ENCODE measurements at places on chromosomes 12 and 14. TPM values are rescaled to one million over a fixed set of nuclear protein-coding genes. Genes with fewer than 3 reads are reported as not detected.

- no peak for DNase-seq
Measured at GRCh38 chr12:58564721-58565120, 355.6 kb downstream of the LRIG3 start.

DNA sequence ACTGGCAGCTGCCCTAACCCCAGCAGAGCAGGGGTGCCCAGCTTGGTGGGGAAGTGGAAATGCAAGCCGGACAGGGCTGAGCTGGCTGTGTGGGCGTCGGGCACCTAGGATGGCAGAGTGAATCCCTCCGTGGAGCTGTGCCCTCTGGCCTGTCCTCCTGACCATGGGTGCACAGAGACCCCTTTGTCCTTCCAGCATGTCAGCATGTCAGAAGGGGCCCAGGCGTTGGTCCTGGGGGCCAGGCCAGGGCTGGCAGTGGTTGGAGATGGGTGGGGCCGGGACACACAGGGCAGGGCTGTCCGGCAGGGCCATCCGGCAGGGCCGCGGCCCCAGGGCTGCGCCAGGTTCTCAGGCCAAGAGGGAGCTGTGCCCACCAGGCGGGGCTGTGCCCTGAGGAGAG, 8.8 kb upstream of the TEX22 start:
- DNase-seq, result no peak

- no peak for DNase-seq
Measured at GRCh38 chr14:77249286-77249685, 21.7 kb downstream of the NGB start.

GRCh38 chr14:93797536-93797935, 9.3 kb upstream of the PRIMA1 start:
- DNase-seq, result no peak

DNA sequence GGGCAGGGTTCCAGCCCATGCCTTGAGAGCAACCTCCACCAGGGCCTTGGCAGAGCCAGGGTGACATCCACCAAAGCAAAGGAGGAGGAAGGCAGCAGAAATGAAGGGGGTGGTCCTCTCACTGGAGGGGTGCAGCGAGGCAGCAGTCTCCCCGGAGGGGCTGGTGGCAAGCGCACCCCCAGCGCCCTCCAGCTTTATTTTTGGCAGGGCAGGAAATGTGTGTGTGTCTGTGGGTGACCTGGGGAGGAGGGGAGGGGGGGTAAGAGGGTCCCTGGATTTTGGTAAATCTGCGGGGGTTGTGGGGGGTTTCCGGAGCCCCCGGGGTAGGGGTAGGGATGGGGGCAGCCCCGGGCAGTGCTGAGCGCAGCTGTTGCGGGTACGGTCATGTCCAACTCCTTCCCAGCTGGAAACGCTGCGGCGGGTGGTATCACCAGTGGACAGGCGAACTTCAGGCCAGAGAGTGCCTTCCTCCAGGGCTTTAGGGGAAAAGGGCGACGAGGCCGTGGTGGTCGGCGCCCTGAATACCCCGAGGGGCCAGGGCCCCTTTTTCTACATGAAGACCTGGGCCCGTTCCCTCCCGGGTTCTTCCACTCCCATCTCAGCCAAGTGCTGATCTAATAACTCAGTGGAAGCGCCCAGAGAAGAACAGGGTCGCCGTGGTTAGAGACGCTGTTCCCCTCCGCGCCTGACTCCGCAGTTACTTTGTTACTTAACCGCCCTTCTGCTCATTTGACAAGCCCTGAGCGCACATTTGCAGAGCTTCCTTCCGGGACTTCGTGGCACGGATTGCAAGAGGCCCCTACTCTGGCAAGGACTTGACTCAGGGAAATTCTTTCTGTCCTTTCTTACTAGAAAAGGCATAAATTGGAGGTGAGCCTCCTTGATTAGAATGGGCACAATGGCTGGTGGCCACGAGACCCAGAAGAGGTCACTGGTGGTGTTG, 55.2 kb downstream of the FOS start:
- DNase-seq, result peak; percentile 65

DNA sequence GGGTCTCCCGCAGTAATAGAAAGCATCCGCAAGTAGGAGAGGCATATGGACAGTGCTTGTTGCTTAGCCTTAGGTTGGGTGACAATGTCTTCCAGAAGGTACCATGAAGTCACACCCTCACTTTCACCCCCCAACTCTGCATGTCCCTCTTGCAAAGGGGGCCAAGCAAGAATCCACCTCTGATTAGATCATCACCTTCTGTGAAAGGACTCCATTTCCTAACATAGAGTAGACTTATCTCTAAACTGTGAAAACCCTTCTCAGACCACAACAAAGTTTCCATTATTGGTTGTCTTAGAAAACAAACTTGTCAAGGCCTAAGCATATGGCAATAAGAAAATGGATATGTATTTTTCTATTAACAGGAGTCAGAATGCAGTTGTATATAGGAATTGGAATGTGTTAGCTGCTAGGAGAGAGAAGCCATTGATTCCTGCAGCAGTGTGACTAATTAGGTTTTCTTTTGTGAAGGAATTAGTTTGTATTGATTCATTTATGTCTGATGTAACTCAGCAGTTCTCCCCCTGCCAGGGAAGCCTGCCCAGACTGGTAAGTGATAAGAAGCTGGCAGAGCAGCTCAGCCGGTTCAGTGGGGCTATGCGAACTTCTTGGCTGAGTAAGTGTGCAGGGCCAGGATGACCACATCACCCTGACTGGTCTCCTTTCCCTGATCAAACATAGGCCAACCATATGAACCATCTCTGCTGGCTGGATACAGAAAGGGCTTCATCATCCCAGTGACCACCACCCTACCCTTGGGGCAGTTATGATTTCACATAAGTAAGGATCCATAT, 107.3 kb upstream of the CCDC196 start:
- no peak for DNase-seq

- DNase-seq, result peak; percentile 22
Measured at GRCh38 chr12:45234139-45234865, 18.4 kb downstream of the ANO6 start.

Gene KMT2D
- total RNA-seq, result 47.9 TPM

Gene TAS2R14
- 1.2 TPM for total RNA-seq

Gene PMCH
- total RNA-seq, result 0.59 TPM

Data from activated CD4-positive, alpha-beta memory T cell treated with anti-CD3 and anti-CD28 coated beads for 36 hours (primary cell).